SK-N-MC (cell line): ENCODE measurements at places on chromosomes 11 and 22.

- DNase-seq: no peak
Measured at GRCh38 chr11:121336279-121336937, 43.8 kb downstream of the SC5D start.

DNA sequence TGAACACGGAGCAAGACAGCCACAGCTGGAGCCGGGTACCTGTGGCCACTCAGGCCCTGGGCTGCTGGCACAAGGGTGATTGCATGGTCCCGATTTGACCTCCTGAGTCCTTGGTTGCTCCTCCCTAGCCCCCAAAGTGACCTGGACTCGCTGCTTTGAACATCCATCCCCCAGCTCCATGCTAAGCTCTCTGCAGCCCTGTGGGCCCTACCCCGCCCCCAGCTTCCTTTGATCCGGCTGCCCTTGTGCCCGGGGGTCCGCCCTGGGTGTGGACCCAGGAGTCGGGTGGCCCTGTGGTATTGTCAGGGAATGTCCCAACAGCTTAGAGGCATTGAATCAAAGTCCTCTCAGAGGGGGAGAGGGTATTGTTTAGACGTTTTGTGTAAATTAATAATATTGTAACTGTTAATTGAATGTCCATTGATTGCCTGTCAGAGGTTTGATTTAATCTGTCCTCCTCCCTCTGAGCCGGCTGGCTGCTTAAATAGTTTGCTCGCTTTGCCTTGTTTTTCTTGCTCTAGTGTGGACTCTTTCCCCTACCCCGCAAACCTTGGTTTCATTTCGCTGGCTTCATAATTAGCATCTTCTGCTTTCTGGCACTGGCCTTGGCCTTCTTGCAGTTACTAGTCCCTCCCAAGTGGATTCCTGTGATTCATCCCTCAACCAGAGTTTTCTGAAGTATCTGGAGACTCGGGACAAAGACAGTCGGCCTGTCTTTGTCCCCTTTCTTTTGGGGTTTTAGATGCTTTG lies 20.7 kb downstream of the GRIK4 start:
- no peak for DNase-seq

GRCh38 chr11:1070594-1071462 lies 3.8 kb upstream of the MUC2 start:
- no peak for DNase-seq

- DNase-seq: no peak
Measured at GRCh38 chr11:1777737-1778136, 14.0 kb upstream of the CTSD start.

DNA sequence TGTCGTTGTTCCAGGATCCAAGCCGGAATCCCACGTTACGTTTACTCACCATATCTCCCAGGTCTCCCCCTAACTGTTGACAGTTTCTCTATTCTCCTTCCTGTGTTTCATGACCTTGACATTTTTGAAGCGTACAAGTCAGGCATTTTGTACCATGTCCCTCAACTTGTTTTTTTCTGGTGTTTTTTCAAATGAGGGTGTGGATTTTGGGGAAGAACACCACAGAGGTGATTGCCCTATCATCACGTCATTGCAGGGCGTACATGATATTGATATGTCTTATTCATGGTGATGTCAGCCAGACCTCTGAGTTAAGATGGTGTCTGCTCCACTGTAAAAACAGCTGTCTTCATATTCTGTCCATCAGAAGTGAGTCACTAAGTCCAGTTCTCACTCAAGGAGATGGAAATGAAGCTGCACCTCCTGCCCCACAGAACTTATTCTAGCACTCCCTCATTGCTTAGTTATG lies 28.3 kb upstream of the SOX10 start:
- no peak for DNase-seq

GRCh38 chr11:70493891-70494290 lies 95.6 kb downstream of the CTTN start:
- DNase-seq: no peak

- DNase-seq: no peak
Measured at GRCh38 chr11:119506436-119506835, 83.5 kb upstream of the THY1 start.

GRCh38 chr22:17258015-17258787 lies 39.0 kb upstream of the ADA2 start:
- DNase-seq: peak; percentile 28

DNA sequence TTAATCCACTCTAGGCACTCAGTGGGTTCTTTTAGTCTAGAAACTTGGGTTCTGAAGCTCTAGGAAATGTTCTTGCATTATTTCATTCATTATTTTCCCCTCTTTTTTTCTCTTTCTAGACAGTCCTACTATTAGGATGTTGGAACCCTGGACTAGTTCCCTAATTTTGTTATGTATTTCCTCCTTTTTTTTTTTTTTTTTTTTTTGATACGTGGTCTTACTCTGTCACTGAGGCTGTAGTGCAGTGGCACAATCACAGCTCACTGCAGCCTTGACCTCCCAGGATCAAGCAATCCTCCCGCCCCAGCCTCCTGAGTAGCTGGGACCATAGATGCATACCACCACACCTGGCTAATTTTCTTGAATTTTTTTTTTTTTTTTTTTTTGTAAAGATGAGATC lies 9.4 kb downstream of the UPB1 start:
- no peak for DNase-seq

GRCh38 chr11:127042445-127042844 lies 41.9 kb upstream of the KIRREL3 start:
- no peak for DNase-seq

GRCh38 chr22:43689356-43689755 lies 122.7 kb downstream of the EFCAB6 start:
- no peak for DNase-seq

- no peak for DNase-seq
Measured at GRCh38 chr22:46022881-46023512, 46.0 kb upstream of the WNT7B start.
